Coronary artery (tissue), 2 donors: ENCODE measurements at places on chromosomes 7 and 10.

GRCh38 chr10:63537536-63537935, 16.3 kb downstream of the REEP3 start:
- no peak for DNase-seq

GRCh38 chr7:88789480-88790064, 6.0 kb downstream of the TEX47 start:
- no peak for DNase-seq

GRCh38 chr10:13593535-13593934, 6.8 kb downstream of the PRPF18 start:
- no peak for DNase-seq

- no peak for DNase-seq
Measured at GRCh38 chr7:158525648-158526484, 61.8 kb downstream of the PTPRN2 start.
